ENCODE measurements at places on chromosomes 11 and 22. TPM values are rescaled to one million over a fixed set of nuclear protein-coding genes. Genes with fewer than 3 reads are reported as not detected.

DNA sequence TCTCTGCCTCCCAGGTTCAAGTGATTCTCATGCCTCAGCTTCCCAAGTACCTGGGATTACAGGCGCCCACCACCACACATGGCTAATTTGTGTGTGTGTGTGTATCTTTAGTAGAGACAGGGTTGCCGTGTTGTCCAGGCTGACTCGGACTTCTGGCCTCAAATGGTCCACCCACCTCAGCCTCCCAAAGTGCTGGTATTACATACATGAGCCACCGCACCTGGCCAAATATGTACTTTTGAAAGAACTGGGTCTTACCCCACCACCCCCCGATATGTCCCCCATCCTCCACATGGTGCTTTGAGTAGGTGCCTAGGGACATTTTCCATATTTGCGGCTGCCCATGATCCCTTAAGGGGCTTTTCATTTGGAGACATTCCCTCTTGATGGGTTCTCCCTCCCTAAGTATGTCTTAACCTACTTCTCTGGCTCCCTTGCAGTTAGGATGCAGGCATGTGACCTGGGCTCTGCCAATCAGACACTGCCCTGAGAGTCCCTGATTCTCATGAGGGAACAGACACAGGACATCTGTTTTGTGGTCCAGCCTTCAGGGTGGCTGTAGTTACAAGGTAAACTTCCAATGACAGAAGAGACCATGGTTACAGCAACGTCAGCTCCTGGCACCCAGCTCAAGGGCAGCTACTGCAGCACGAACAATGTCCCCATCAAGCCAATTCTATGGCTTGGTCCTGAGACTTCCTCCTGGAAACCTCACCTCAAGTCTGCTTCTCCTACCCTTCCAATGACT is 48.4 kb downstream of the CHST1 start:
- DNase-seq, result no peak

DNA sequence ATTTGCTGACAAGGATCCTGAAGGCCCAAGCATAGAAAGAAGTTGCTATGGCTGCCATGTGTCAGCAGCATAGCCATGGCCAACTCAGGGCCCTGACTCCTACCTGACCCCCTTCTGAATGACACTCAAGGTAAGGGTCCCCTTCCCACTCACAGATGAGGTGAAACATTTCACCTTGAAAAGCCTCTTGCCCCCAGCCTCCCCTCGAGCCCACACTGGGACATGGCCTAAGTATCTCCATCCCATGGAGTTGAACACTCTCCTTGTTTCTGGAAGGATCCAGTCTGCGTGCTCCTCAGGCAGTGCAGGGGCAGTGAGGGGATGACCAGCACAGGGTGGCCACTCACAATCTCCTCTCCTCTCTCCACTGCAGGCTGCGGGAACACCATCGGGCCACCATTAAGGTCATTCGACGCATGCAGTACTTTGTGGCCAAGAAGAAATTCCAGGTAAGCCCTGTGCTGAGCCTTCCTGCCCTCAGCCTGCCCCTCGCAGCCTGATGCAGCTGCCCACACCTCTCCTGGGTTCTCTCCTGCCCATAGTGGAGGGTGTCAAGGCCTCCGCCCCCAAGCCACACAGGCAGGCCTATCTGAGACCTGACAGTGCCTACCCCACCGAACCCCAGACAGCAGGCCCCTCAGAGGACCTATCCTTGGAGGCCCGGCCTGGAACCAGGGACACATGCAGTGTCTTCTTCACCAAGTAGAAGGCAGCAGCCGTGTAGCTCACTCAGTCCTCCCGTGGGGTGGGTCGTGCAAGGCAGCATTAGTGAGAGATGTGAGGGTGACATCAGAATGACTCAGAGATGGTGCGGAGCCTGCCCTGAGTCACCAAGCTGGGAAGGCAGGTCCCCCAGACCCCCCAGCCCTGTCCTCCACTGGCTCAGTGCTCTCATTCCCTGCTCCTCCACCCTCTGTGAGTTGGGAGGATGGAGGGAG is 68.9 kb upstream of the KCNQ1OT1 start:
- DNase-seq, result peak; percentile 11

Gene HORMAD2
- total RNA-seq, result not detected

DNA sequence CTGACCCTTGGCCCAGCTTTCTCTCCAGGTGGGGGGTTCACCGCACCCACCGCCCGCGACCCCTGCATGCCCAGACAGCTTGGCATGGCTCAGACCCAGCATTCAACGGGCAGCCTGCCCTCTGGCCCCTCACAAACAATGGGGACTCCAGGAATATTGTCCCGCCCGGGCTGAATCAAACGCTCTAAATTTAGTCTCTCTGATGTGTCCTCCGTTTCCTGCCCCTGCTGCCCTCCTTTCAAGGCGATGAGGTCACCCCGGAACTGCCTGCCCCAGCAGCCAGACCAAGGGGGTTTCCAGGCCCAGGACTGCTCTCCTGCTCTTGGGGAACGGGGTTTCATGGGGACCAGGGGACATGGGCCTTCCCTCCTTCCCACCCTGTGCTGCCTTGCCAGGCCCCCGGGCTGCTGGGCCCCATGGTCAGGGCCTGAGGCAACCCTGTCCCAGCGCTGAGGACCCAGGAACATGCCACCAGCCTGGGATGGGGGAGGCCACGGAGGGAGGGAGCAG is 10.1 kb upstream of the PDGFB start:
- no peak for DNase-seq

GRCh38 chr11:19349340-19350025 is 108.7 kb upstream of the E2F8 start:
- no peak for DNase-seq

DNA sequence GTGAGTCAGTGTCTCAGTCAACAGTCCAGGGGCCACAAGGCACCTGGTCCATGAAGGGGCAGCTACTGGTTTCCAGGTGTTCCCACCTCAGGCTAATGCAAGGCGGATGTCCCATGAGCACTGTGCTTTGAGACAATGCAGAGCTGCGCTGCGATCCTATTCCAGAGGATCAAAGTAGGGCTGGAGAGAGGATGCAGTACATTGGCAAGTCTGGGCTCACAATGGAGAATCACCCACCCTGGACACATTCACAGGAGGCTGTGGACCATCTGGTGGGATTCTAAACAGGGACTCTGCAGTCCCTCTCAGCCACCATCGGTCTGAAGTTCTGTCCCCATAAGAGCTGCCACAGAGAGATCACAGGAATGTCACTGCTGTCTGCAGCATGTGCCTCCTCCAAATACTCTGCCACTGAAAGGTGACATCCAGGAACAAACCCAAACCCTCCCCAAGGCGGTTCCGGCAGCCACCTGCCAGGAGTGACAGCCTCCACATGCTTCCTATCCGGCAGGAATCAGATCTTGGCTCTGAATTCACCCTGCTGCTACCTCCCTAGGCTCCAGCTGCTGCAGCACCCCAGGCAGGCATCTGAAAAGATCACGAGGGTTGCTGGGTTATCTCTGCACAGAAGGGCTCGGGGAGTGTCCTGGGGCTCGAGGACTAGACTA is 45.3 kb upstream of the SERPIND1 start:
- no peak for DNase-seq

DNA sequence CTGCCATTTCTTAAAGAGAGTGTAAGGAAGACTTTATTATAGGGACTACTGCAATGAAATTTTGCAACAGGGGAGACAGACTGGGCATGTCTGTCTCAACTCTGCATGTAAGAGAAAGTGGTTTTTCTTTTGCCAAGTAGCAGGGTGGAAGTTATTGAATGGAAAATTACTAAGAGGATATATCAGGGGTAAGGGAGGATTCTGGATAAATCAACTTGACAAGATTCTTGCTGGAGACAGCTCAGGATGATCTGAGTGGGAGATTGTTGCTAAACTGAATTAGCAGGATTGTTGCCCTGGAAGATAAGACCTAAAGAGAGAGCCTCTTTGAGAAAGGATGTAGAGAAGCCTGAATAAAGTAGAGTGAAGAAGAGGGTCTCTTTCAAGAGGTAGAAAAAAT is 145.8 kb downstream of the LUZP2 start:
- DNase-seq, result no peak

Gene MS4A8
- not detected for total RNA-seq

- DNase-seq, result no peak
Observed at GRCh38 chr11:32478277-32478731, 43.0 kb upstream of the WT1 start.

GRCh38 chr11:32255841-32256240 is 165.0 kb downstream of the RCN1 start:
- DNase-seq, result no peak

GRCh38 chr22:48340727-48341709 is 1486.7 kb downstream of the BRD1 start:
- no peak for DNase-seq

DNA sequence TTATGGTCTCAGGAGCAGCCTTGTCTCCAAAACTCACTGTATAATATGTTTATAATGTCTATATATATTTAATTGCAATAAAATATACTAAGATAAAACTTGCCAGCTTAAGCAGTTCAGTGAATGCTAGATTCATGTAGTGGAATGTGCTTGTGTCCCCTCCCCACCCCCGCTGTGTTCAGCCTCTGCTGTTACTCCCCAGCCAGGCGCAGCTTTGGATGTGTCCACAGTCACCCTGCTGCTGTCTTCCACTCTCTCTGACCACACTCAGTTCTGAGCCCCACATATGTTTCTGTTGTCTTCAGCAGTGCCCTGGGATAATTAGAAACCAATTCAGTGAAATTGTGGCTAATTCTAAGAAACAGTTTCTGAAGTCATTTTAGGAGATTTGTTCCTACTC is 52.2 kb downstream of the PPFIA1 start:
- no peak for DNase-seq

Gene CLDN5
- total RNA-seq, result 1.7 TPM

Gene FBLN1
- total RNA-seq, result 0.58 TPM

Gene KCNJ5
- total RNA-seq, result 0.09 TPM

GRCh38 chr11:91394727-91395414 is 829.7 kb upstream of the FAT3 start:
- no peak for DNase-seq

DNA sequence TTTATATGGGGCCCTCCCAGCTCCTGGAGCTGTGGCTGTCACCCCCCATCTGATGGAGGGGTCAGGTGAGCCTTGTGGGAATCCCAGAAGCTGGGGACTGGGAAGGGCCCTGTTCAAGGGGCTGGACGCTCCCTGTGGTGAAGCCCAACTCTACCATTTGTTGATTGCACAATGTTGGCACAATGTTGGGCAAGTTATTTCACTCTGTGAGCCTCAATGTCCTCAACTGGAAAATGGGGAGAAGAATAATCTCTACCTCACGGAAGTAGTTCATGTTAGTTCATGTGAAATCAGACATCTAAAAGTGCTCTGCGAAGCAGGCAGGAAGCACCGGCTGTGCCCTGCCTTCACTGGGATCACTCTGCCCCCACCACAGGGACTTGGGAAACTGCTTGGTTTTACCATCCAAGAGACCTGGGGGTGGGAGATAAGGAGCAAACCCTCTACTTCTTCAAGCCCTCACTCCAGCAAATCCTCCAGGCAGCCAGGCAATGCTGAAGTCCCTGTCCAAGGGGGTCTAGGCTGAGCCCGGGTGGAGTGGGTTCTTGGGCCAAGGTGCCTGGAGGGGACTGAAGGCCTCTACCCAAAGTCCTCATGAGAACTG is 715 bp upstream of the PRR5 start:
- DNase-seq, result no peak

- no peak for DNase-seq
Observed at GRCh38 chr11:85787809-85788760, 22.9 kb downstream of the SYTL2 start.

- no peak for DNase-seq
Observed at GRCh38 chr11:132898021-132898420, 634.3 kb downstream of the OPCML start.

DNA sequence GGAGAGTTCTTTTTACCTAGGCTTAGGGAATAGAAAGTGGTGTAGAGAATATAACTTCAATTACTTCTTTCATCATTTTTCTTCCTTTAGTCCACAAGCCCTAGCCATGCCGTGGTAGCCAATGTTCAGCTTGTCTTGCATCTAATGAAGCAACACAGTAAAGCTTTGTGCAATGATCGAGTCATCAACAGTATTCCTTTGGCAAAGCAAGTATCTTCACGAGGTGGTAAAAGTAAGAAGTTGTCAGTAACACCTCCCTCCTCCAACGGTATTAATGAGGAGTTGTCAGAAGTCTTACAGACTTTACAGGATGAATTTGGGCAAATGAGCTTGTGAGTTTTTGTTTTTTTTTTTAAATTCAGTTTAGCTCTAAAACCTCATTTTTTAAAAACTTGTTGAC is 37.4 kb downstream of the CEP57 start:
- no peak for DNase-seq

Gene OR6Q1
- not detected for total RNA-seq

- no peak for DNase-seq
Observed at GRCh38 chr11:61297341-61297740, 2.2 kb upstream of the VWCE start.

Gene OR8K3
- not detected for total RNA-seq

GRCh38 chr11:103067118-103067517 is 24.8 kb downstream of the DCUN1D5 start:
- no peak for DNase-seq

- no peak for DNase-seq
Observed at GRCh38 chr11:61542024-61542461, 33.5 kb downstream of the LRRC10B start.

DNA sequence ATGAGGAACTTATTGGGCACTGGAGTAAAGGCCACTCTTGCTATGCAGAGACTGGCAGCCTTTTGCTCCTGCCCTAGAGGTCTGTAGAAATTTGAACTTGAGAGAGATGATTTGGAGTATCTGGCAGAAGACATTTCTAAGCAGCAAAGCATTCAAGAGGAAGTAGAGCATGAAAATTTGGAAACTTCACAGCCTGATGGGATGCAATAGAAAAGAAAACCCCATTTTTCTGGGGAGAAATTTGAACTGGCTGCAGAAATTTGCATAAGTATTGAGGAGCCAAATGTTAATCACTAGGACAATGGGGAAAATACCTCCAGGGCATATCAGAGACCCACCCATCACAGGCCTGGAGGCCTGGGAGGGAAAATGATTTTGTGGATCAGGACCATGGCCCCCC is 29.9 kb upstream of the CD44 start:
- DNase-seq, result no peak

Gene VSIG2
- not detected for total RNA-seq

GRCh38 chr11:124778281-124778680 is 16.2 kb upstream of the ESAM start:
- no peak for DNase-seq

Gene MS4A15
- total RNA-seq, result not detected

- no peak for DNase-seq
Observed at GRCh38 chr11:113533425-113533698, 58.2 kb upstream of the DRD2 start.

DNA sequence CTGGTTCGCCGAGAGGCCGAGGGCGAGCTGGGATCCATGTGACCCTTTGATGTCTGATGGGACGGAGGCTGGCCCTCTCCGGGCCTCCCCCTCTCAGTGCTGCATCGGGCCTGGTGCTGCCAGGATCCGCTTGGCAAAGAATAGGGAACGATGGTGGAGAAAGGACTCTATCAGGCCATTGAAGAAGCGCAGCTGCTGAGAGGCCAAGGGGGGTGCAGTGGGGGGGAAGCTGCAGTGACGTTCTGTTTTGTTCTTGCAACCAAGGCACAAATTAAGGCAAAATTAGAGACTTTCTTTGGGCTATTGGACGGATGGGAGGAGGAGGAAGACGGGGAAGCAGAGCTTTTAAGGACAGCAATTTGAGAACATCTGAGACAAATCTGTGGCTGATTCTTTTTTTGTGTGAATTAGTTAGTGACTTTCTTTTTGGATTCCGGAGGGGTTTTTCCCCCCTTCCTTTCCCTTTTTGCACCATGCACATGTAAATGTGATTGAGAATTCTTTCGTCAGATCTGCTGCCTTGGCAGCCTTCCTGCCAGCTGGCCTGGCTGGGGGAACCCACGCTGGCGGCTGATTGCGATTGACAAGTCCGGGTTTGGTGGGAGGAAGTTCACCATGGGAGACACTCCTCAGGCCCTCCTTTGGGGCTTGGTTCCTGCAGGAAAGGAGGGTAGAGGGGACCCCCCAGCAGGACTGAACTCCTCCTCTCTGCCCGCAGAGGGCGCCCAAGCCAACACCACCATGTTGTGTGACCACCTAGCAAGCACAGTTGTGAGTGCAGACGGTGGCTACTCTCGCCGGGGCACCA is 214.6 kb downstream of the NTM start:
- no peak for DNase-seq

All from natural killer cell (primary cell).